ENCODE measurements at places on chromosomes 6 and 20.

GRCh38 chr6:127497410-127497809 lies 21.7 kb downstream of the MTCL3 start:
- no peak for DNase-seq

GRCh38 chr20:44701118-44701857 lies 13.9 kb upstream of the CCN5 start:
- no peak for DNase-seq

DNA sequence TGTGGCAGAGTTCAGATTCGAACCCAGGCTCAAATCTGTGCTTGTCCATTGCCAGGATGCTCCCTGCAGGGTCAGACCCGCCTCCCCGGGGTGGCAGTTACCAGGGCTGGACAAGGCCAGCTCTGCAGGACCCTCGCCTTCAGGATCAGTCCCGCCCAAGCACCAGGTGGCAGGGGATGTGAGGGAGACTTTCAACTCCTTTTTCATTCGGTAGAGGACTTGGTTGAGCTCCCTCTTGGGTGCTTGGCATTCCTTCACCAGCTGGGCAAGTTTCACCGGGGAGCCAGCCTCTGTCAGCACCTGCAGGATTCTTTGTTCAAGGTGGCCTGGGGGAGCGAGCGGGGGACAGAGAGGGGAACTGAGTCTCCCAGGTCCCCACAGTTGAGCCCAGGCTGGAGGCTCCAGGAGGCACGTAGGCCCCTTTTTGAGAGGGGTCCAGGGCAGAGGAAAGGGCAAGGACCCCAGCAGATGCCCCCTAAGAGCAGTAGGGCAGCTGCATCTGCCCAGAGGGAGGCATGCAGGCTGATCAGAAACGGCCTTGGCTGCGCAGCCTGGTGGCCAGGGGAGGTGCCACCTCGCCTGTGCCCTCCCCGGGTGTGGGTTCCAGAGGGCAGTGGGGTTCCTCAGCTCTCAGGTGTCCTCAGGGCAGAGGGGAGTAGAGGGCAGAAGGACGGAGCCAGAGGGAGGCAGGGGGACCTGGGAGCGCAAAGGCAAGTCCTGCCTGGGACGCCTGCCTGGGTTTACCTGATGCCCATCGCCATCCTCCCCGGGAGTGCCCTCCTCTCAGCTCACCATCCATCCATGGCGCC lies 3.9 kb downstream of the ZBP1 start:
- DNase-seq: no peak

DNA sequence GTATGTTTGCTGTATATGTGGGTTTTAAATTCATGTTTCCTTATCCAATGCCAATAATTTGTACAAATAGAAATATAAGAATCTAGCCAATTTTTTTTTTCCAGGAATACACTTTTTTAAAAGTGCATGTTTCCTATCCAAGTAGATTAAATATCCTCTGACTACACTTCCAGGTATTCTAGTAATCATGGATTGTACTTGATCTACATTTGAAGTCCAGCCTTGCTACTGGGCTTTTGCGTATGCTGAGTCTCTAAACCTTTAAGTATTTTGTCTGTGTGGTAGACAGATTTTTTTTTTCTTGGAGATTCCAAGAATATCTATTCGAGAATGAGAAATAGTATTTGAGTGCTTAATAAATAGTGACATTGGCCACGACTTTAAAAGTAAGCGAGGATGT lies 188.3 kb downstream of the SASH1 start:
- DNase-seq: no peak

DNA sequence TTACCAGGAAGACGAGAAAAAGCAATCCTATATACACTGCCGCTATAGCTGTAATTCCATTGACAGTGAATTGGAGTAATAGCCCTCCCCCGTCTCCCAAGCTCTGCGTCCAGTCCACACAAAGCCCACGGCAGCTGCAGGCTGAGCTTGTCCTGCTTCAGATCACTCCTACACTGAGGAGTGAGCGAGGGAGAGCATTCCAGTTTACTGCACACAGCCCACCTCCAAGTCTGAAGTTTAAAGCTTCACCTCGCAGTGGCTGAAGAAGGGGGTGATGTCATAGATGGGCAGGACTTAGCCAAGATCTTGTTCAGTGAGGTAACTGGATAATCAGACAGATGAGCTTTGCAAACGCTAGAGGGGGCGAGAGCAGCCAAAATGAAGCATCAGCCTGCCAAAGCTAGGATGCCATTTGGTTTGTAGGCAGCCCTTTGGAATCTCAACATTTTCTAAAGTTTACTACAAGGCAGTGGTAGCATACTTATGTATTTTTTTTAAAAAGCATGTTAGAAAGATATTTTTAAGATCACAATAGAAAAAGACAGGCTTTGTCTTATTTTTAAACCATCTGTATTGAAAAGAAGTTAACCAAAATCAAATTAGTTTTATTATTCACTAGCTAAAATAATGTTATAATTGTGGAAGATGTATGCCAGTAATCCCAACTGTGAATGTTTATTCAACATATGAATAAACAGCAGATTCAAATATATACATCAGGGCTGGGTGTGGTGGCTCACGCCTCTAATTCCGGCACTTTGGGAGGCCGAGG lies at the start of gene FLRT3:
Gene FLRT3, minus strand, starts transcription at position 213 of the 772 bp plus-strand sequence. CDS start 10,106 bp downstream, outside the sequence.
- peak; percentile 93 for DNase-seq

Data from NCI-H1694 treated with DMSO at 0.1 percent for 48 hours (cell line).